ENCODE measurements at places on chromosomes 7 and 10.
A peak's percentile ranks its signal among the peaks of the same experiment; 100 is the strongest.

- DNase-seq, result no peak
Observed at GRCh38 chr7:87220026-87220733, 648 bp upstream of the TMEM243 start.

GRCh38 chr7:1085910-1086421 lies 1.9 kb upstream of the GPER1 start:
- no peak for DNase-seq

DNA sequence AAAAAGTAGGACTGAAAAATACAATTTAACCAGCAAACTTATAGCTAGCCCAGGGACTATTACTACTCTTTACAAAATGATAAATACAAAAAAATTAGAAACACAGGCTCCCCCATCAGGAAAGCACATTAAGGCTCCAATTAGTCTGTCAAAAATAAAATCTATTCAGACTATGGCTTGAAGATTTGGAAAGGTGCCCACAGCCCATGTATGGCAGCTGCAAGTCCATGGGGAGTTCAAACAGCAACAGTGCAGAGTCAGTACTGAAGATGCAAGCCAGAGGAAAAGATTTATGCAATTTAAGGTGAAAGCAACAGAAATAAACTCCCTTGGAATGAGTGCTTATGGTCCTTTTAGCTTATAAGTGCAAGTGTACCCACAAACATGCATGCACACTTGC lies 29.7 kb downstream of the IMMP2L start:
- DNase-seq, result peak; percentile 34

- no peak for DNase-seq
Observed at GRCh38 chr10:28938745-28939144, 261.4 kb downstream of the BAMBI start.

GRCh38 chr10:86481761-86482160 lies 39.8 kb downstream of the WAPL start:
- no peak for DNase-seq

DNA sequence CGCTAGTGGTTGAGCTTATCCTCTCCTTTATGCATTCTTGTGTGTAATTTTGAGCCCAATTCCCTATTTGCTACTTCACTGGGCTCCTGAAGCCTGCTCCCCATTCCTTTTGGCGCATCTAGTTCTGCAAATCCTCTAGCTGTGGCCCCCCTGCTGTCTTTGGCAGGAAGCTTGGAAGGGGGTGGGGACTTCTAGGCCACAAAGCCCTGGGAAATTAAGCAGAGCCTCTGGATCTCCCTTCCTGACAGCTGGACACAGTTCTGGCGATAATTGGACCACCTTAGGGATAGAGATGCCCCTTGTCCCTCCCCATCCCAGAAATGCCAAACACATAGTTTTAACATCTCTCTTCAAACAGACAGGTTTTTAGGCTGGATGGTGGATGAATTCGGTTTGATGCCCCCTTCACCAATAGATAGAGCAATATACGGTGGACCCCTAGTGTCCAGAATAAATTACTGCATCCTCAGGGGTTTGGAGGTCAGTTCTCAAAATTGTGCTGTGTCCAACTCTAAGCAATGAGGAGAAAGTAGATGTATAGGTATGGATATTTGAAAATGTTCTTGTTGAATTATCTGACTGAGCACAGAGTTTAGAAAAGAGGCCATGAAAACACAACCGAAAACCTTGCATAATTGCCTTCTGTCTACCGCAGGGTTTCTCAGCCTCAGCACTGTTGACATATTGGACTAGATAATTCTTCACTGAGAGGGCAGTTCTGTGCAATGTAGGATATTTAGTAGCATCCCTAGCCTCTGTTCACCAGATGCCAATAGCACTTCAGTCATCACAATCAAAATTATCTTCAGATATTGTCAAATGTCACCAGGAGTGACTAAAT lies 75.5 kb downstream of the PAPSS2 start:
- no peak for DNase-seq

GRCh38 chr7:142539901-142540300 lies 209.4 kb upstream of the PRSS1 start:
- DNase-seq, result no peak

DNA sequence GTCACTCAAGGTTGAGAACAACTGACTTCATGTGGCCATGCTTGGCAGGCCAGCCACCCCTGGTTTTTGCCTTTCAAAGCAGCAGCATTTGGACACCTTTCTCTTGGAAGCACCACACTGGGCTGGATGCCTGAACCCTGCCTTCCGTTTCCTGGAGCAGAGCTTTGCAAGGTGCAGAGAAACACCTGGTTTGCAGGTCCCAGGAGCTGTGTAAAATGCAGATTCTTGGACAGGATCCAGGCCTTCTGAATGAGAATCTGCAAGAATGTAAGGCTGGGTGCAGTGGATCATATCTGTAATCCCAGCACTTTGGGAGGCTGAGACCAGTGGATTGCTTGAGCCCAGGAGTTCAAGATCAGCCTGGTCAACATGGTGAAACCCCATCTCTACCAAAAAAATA lies 18.0 kb upstream of the DUSP5 start:
- DNase-seq, result no peak

DNA sequence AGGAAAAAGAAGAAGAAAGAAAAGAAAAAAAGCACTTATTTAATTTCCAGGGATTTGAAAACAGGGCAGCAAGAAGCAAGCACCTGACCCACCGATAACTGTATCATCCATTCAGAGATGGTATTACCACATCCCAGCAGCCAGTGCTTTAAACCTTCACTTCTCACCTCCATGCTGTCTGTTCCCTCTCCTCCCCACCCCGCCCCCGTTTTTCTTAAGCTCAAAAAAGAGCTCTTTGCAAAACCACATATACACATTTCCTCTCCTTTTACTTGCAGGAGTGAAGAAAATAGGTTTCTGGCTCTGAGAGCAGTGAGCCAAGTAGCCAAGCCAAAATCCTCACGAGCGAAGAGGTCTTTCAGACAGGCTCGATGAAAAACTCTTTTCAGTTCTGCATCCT lies 2.2 kb downstream of the STOX1 start:
- DNase-seq, result no peak

DNA sequence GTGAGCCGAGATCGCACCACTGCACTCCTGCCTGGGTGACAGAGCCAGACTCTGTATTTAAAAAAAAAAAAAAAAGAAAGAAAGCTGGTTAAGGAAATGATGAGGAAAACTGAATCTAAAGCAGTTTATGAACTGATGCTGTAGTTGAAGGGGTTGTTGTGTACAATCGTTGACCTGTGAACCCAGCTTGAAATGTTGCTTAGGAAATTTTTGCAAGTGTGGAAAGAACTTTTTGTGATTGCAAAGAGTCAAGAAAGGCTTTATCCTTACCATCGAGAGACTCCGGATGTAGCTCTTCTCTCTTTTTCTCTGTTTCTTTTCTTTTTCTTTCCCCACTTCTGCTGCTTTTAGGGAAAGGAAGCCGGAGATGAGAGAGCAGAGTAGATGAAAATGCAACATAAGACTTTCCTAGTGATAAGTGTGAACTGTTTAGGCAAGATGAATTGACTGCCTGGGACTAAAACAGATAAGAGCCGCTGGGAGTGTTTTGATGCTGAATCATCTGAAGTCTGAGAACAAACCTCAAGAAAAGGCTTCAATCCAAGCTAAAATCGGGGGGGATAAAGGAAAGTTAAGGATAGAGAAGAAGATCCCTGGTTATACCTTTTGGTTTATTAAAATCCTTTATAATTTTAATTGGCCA lies 69.0 kb downstream of the TAF3 start:
- DNase-seq, result no peak

DNA sequence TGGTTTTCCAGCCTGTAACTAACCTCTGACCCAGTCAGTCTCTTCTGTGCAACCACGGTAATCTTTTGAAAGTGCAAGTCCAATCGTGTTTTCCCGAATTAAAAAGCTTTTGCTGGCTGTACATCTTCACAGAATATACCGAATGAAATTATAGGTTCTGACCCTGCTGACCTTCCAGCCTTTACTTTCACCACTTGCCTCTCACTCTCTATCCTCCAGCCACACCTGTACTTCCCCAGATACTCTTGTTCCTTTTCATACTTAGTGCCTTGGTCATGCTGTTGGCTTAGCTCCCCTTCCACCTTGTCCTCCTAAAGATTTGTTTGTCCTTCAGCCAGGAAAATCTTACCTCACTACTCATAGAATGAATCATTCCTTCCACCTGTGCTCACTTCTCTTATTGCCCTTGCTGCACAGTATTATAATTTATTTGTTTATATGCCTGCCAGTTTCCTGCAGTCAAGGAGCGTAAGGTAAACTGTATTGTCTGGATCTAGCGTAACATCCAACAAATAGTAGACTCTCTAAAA lies 2.3 kb upstream of the PNPLA8 start:
- no peak for DNase-seq

DNA sequence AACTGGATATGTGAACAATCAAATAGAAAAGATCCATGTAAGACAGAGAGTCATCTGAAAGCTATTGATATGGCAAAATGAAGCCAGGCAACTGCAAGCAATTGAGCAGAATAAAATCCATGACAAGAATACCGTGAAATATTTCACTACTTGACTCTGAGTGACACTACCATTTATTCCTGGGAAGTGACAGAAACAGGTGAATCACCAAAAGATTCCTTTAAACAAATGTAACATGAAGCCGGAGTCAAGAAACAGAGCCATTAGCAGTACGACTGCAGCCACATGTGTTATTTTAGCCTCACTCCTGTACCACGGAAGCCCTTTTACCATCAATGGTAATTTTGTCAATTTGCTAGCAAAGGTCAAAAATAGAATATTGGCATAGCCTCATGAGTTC lies 197.7 kb upstream of the POT1 start:
- DNase-seq, result no peak

DNA sequence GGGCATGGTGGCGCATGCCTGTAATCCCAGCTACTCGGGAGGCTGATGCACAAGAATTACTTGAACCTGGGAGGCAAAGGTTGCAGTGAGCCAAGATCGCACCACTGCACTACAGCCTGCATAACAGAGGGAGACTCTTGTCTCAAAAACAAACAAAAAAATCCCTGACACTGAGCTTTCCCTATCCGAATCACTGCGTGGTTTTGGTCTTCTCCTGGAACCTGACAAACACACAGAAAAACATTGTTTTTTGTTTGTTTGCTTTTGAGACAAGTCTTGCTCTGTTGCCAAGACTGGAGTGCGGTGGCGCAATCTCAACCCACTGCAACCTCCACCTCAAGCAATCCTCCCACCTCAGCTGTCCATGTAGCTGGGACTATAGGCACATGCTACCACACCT lies 50.4 kb upstream of the PTPRN2 start:
- DNase-seq, result no peak

GRCh38 chr10:103759100-103759781 lies 96.1 kb downstream of the SH3PXD2A start:
- no peak for DNase-seq

GRCh38 chr7:74017125-74017524 lies 10.8 kb upstream of the ELN start:
- DNase-seq, result no peak

DNA sequence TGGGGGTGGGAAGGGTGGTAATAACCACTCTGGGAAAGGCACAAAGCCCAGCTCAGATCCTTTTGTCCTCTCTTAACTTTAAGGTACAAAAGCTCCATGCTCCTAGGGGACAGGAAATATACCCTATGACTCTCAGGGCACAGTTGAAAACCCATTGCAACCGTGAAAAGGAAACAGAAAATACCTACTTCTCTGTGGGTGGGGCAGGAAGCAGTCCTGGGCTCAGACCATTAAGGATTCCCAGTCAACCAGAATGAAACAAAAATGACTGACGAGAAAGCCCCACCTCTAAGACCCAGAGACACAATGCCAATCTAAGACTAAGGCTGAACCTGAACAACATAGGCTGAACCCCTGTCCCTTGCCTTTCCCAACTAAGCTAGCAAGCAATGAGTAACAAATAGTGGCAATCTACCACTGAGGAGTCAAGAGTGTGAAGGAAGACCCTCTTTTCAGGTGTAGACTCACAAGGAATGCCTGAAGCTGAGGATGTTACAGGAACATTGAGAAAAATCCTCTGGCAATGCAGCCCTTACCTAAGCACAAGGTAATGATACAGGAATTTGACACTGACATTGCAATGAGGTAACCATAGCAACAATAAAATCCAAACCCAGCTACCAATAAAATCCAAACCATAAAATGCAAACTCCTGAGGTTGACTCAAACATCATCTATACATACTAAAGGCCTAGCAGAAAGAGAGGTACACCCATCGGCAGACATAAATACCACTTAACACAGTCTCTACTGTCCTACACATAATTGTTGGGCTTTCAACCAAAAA lies 380.1 kb downstream of the HPSE2 start:
- DNase-seq, result no peak

DNA sequence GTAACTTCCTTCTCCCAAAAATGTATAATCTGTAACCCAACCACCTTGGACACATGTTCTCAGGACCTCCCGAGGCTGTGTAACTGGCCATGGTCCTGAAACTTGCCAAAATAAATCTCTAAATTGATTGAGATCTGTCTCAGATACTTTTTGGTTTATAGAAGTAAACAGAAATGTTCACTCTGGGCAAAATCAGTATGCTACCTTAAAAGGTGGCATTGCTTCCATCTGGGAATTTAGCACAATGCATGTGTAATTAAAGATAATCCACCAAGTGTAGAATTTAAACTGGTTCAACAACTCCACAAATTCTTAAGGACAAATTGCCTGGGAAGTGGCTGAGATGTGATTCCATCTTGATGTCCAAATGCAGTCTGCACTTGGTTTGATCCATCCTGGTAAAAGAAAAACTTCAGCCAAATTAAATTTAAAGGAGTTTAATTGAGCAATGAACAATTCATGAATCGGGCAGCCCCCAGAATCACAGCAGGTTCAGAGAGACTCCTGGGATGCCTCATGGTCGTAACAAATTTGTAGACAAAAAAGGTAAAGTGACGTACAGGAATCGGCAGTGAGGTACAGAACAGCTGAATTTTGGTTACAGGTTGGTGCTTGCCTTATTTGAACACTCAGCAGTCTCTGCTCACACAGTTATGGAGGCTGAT lies 102.6 kb upstream of the PFKP start:
- no peak for DNase-seq

- no peak for DNase-seq
Observed at GRCh38 chr10:3034616-3035015, 32.7 kb upstream of the PFKP start.

DNA sequence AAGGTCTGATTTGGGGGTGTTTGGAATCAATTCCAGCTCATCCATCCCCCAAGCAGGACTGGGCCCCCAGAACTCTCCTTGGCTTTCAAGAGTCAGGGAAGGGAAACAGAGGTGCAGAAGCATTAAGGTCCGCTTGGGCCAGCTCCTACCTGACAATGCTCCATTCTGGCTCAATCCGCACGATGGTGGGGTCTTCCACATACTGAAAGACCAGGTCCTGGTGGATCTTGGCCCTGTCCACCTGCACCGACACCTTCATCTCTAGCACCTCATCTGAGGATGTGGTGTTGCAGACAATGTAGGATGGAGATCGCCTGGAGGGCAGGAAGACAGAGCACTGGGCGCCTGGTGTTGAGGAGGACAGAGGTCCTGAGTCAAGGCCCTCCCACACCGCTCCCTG lies 391.1 kb downstream of the PLXNA4 start:
- no peak for DNase-seq

DNA sequence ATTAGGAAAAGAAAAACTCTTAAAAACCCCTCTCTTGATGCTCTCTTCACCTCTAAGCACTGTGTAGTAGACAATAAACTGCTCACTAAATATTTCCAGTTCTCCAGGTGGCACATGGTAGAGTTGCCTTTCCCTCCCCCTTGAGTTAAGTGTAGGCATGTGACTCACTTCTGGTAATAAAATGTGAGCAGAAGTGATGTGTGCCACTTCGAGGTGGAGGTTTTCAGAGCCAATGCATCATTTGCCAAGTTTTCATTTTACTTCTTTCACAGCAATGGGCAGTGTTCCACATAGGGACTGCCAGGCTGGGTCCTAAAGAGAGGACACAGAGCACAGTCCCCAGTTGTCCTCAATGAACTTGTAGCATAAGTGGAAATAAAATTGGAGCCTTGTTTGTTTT lies 131.6 kb upstream of the NPY start:
- DNase-seq, result no peak

- DNase-seq, result no peak
Observed at GRCh38 chr10:4332764-4333458, 493.1 kb upstream of the AKR1E2 start.

Data from NCI-H187 treated with DMSO at 0.1 percent for 48 hours (cell line).